Activated T-cell treated with anti-CD3 and anti-CD28 coated beads for 24 hours (primary cell): ENCODE measurements at places on chromosomes 2 and 18.

GRCh38 chr2:200670313-200670712, 84.5 kb downstream of the AOX1 start:
- no peak for DNase-seq

DNA sequence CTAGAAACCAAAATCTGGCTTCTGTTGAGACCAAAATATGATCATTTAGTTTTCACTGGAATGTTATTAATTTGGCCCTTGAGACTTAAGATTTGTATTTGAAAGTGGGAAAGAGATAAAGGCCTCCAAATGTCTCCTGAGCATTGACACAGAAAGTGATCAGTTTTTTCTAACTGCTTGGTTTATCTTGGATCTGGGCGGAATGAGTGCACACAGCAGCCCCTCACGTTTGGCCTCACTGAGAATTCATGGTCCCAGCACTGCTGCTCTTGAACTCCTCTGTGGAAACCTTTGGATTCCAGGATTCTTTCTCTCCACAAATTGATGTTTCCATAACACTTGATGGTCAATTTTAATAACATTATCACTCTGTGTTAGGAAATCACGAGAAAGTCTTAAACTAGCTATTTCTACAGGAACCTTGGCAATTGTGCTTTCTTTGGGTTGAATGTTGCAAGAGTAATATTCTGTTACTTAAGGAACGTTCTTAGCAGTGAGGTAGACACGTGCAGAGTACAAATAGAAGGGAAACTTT, 180.3 kb upstream of the BCL2L11 start:
- DNase-seq, result no peak

DNA sequence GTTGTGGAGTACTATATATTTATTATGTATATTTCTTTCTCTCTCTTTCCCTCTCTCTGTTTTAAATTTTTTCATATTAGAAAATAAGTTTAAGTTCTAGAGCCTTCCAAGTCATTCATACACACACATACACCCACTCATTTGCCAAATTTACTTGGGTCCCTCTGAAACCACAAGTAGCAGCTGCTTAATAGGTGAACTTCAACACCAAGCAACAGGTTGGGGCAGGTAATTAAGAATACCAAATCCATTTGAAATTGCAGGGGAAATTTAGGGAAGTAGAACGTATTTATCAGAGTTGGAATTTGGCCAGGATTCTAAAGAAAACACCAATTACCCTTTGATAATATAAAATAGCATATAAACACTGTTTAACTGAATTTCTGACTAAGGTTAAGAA, 75.0 kb upstream of the RBBP8 start:
- no peak for DNase-seq

GRCh38 chr18:41391616-41392595, 563.1 kb upstream of the PIK3C3 start:
- DNase-seq, result no peak

DNA sequence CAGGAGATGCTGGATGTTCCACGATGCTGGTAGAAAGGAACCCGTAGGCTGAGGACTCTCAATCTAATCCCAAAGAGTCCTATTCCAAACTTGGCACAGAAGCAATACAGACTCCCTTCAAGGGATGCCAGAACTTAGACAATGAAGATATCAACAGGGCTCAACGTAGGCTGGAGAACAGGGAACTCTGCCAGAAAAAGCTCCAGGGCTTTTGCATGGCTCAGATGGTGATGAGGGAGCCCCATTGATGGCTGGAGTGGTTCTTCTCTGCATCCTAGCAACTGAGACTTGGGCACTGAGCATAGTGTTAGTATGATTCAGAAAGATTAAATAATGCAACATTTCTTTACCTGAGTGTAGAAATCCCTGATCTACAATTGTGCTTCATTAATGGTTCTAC, 117.2 kb upstream of the NCK2 start:
- DNase-seq, result no peak

DNA sequence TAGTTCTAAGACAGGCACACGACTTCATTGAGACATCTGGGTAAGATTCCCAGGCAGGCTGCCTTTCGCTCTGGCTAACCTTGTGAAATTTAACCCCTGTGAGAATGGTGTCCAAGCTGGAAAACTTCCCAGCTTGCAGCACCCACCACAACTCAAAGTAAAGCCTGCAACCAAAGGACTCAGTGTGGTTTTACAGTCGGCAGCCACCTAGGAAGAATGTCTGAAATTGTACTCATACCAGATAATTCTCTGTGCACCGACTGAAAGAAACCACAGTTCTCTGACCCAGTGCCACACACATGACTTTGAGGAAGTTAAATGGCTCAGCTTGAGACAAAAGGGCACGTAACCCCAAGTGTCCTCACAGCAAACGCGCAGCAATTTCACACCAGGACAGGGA, 125.7 kb downstream of the RBMS1 start:
- no peak for DNase-seq

- DNase-seq, result no peak
These were observed 238.2 kb downstream of the MREG start for GRCh38 chr2:215775106-215775505.

GRCh38 chr18:34938090-34938489, 103.1 kb upstream of the MAPRE2 start:
- no peak for DNase-seq

DNA sequence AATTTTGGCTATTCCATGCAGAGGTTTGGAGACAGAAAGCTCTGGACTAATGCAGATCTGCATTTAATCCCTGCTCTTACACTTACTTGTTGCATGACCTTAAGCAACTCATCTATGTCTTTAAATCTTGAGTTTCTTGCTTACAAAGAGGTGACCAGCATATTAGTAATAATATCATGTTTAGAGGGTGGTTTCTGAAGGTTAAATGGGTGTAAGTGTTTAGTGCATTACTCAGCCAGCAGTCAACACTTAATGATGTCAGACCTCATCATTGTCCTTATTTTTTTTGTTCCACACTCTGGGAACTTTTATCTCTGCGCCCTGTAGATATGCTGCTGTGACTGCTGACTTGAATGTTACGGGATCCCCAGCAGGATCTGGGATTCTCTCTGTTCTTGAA, 1.7 kb downstream of the IL1RL1 start:
- DNase-seq, result no peak

GRCh38 chr2:127105656-127106456, 1.1 kb downstream of the BIN1 start:
- DNase-seq, result no peak

- DNase-seq, result no peak
These were observed 1.7 kb downstream of the SLC1A4 start for GRCh38 chr2:64990876-64991275.

DNA sequence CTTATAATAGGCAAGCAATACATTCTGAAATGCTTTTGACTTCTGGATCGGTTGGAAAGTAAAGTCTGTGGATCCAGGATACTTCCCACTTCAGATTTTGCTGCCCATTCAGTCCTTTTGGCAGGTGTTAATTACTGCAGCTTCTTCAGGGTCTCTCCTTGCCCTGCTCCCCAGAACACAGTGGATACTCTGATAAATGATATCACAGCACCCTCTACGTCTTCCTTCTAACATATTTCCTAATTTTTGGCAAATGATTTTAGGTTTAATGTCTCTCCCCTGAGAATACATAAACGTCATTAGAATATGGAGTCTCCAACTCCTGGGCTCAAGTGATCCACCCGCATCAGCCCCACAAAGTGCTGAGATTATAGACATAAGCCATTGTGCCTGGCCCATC, 249.8 kb downstream of the NYAP2 start:
- DNase-seq, result no peak

DNA sequence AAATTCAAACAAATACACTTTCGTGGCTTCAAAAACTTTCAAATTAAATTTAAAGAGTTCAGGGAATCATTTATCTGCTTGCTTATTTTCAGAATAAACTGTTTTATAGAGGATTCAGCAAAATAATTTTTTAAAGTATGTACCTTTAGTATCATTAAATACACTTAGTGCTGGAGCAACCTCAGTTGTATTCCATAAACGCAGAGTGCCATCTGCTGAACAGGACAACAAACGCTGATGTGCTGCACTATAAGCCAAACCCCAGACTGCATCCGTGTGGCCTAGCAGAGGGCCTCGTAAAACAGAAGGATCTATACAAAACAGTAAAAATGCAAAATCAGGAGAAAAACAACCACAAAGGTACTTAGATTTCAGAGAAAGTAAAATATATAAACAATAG, 108.6 kb downstream of the STRN start:
- DNase-seq, result no peak
